Purkinje cell (primary cell): ENCODE measurements at places on chromosomes 5 and 9. TPM values are rescaled to one million over a fixed set of nuclear protein-coding genes. Genes with fewer than 3 reads are reported as not detected.

The NUTM2G gene
- not detected in 2 replicates for polyA plus RNA-seq

The GRM6 gene
- 0.05 TPM in 1 of 2 replicates, not detected in the other for polyA plus RNA-seq

The PCDHGB5 gene
- polyA plus RNA-seq, result 0.32 TPM in 1 of 2 replicates, not detected in the other

The TRIP13 gene
- 5.2 TPM in 1 of 2 replicates, not detected in the other for polyA plus RNA-seq

The LCN1 gene
- not detected in 2 replicates for polyA plus RNA-seq

The DDX41 gene
- 31.1 and 33.8 TPM in 2 replicates for polyA plus RNA-seq

The HTR4 gene
- not detected in 2 replicates for polyA plus RNA-seq

The TSSK1B gene
- polyA plus RNA-seq, result not detected in 2 replicates

The SPAG8 gene
- 1.3 and 6.8 TPM in 2 replicates for polyA plus RNA-seq

The CDKN2B gene
- 19.8 and 25.9 TPM in 2 replicates for polyA plus RNA-seq

The MLANA gene
- polyA plus RNA-seq, result 0.93 TPM in 1 of 2 replicates, not detected in the other

The RMI1 gene
- polyA plus RNA-seq, result 8.3 and 9.2 TPM in 2 replicates

The REEP5 gene
- polyA plus RNA-seq, result 16.7 and 78.9 TPM in 2 replicates

The SLCO6A1 gene
- not detected in 2 replicates for polyA plus RNA-seq

The C5orf52 gene
- polyA plus RNA-seq, result not detected in 2 replicates

The CEP72 gene
- polyA plus RNA-seq, result 1.7 TPM in 2 replicates

The C1QTNF3 gene
- polyA plus RNA-seq, result 24.7 and 26.2 TPM in 2 replicates

The SPINK7 gene
- not detected in 2 replicates for polyA plus RNA-seq

The FAM169A gene
- 10.2 and 15.5 TPM in 2 replicates for polyA plus RNA-seq

The GFI1B gene
- polyA plus RNA-seq, result not detected in 2 replicates

The ORM2 gene
- polyA plus RNA-seq, result not detected in 2 replicates

The SMIM3 gene
- 0.55 and 1.7 TPM in 2 replicates for polyA plus RNA-seq

The AP3S1 gene
- polyA plus RNA-seq, result 128 and 198 TPM in 2 replicates

The SHROOM1 gene
- 1.6 and 2.3 TPM in 2 replicates for polyA plus RNA-seq

The RGS3 gene
- polyA plus RNA-seq, result 0.83 TPM in 1 of 2 replicates, not detected in the other
